ENCODE measurements at places on chromosomes 16 and 17.

GRCh38 chr16:20899071-20899470 lies 1.1 kb downstream of the DCUN1D3 start:
- DNase-seq = no peak

- DNase-seq = no peak
Observed at GRCh38 chr17:34527136-34527907, 52.1 kb upstream of the TMEM132E start.

GRCh38 chr17:28008513-28008912 lies 34.0 kb upstream of the NLK start:
- DNase-seq = no peak

DNA sequence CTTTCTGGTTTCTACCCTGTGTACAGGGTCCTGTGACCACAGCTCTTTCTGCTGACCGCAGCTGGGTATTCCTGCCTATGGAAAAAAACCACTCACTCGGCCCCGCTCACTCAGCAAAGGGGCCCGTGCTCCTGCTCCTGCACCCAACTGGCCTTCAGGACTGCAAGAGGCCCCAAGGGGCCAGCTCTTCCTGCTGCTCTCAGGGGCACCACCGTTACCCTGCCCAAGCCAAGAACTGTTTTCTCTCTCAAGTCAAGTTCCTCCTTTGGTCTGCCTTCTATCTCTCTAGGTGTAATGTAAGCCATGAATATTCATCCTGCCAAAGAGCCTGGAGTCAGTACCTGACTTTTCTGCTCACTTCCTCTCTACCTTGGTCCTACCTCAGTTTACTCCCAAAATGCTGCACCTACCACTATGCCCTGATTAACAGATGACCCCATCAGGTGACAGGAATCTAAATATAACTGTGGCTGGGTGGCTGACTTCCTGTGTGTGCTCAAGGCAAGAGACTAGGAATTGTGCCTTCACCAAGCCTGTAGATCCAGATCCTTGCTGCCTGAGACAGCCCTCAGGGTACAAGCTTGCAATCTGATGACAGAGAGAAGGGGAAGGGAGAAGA lies 20.4 kb upstream of the SCIMP start:
- DNase-seq = no peak

DNA sequence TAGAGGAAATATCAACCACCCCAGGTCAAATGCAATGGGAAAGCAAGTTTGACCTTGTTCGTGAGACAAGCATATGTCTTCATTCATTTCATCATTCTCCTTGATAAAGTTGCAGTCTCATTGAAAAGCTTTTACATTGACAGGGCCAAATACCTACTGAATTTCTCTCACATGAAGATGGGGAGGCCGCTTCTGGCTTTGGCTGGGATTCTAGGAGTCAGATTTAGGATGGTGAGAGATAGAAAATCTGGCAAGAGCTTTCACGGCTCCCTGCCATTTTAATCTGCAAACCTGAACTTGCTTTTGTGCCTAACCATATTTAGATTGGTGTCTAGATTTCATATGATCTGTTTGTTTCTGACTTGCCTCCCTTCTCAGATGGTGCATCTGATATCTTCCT lies 88.0 kb downstream of the TMEM100 start:
- DNase-seq = no peak

- no peak for DNase-seq
Observed at GRCh38 chr16:85435286-85435685, 177.8 kb upstream of the GSE1 start.

DNA sequence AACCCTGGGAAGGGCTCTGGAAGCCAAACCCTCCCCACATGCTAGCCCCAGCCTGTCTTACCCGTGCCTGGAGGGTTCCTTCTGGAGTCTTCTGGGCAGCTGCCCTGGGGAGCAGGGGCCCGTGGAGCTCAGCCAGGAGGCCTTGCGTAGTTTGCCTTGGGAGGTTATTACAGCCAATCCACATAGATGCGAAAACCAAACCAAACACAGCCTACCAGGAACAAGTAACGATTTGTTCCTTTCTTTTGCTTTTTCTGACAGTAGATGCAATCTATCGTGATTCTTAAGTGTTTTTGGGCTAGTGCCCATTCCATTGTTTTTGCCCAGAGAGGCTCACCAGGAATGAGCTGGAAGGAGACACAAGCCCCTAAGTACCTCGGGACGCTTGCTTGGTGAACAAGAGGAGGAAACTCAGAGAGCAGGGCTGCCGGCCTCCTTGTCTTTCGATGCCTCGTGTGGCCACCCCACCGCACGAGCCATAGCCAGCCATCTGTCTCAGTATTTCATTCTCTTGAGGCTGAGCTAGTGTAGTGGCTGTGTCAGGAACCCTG lies 102.7 kb upstream of the NOL11 start:
- no peak for DNase-seq

- DNase-seq = peak; percentile 63
Observed at GRCh38 chr17:32275060-32276042, 9.7 kb downstream of the RHBDL3 start.

- no peak for DNase-seq
Observed at GRCh38 chr16:4038448-4038847, 77.8 kb downstream of the ADCY9 start.

- no peak for DNase-seq
Observed at GRCh38 chr17:63335831-63336230, 110.3 kb downstream of the CYB561 start.

- no peak for DNase-seq
Observed at GRCh38 chr17:79549141-79549915, 61.5 kb downstream of the RBFOX3 start.

DNA sequence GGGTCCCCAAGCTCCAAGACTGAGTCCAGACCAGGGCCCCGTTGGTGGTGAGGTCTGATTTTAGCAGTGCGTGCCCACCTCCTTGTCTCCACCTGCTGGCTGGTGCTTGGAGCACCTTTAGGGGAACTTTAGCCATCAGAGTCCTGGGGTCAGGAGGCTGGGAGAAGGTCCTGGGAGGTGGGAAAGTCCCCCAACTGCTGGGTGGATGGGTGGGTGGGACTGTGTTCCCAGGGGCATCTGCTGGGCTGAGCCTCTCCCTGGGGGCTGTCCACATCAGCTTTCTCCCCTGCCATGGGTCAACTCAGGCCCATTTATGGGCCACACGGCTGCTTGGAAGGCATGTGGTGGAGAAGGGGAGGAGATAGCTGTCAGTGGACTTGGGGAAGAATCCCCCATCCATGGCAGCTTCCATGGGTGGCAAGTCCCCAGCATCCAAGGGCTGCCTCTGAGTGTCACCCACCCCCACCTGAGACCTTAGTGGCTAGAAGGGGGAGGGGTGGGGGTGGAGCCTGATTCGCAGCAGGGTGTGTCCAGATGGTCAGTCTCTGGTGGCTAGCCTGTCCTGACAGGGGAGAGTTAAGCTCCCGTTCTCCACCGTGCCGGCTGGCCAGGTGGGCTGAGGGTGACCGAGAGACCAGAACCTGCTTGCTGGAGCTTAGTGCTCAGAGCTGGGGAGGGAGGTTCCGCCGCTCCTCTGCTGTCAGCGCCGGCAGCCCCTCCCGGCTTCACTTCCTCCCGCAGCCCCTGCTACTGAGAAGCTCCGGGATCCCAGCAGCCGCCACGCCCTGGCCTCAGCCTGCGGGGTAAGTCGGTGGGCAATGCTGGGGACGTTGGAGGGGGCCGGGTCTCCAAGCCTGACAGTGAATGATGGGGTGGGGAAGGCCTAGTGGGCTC lies at the start of gene TRPV2:
Gene TRPV2, plus strand, starts transcription at position 541 of the 894 bp plus-strand sequence. CDS start 2,098 bp downstream, outside the sequence.
- DNase-seq = peak; percentile 65

DNA sequence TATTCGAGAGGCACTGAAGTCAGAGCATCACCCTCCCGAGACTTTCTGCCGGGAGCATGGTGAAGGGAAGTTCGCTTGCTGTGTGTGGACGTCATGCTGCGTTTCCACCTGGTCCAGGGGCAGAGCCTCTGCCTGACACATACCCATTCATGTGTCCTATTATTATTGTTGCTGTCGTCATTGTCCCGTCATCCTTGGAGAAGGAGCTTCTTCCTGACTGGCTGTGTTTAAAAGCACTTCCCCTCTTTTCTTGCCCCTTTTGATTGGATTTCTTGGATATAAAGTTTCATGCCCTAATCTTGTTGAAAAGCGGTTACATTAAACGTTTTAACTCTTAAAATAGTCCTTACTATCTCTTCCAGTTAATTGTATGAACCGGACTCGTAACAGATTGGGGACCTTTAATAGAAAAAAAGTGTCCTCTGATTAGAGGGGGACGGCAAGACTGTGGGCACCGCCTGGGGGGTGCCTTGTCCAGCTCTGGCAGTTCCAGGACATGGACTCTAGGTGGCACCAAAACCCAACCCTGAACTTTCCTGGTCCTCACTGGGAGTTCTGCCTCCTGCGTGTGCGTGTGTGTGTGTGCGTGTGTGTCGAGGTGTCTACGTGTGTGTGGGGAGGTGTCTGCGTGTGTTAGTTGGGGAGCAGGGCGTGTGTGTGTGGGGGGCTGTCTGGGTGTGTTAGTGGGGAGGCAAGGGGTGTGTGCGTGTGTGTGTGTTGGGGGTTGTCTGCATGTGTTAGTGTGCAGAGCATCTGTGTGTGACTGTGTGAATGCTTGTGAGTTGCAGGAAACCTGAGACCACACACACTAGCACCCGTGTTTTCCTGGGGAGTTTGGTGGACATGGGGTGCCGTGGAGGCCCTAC lies 133.3 kb upstream of the CIBAR2 start:
- peak; percentile 56 for DNase-seq

GRCh38 chr17:2070241-2071023 lies 15.5 kb downstream of the HIC1 start:
- DNase-seq = no peak

DNA sequence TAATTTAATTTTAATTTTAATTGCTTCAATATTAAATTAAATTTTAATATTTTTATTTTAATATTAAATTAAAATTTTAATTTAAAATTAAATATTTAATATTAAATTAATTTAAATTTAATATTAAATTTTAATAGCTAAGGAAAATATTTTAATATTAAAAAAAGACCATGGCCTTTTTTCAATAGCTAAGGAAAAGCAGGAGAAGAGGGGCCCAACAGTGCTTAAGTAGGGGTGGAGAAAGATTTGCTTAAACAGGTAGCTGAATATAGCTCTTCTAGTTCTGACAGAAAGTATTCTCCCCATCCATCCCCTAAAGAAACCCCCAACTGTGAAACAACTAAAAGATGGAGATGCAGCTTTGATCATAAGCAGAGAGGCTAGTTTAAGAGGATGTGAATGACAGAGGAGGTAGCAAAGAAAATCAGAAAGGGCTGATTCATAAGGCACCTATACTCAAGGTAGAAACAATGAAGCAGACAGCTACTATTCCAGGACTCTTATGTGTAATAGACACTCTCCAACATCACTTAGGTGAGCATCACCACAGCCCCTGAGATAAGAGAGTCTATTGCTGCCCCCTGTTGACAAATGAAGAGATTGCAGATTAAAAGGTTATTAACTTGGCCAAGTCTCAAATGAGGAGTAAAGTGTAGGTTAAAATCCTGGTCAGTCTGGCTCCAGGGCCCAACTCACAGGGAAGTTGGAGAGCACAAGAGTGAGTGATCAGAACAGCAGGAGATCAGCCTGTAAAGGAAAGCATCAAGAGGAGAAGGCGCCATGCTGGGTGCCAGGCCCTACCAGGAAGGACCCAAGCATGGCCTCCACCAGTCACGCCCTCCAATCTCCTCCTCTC lies 7.8 kb upstream of the RNASEK start:
- peak; percentile 86 for DNase-seq

DNA sequence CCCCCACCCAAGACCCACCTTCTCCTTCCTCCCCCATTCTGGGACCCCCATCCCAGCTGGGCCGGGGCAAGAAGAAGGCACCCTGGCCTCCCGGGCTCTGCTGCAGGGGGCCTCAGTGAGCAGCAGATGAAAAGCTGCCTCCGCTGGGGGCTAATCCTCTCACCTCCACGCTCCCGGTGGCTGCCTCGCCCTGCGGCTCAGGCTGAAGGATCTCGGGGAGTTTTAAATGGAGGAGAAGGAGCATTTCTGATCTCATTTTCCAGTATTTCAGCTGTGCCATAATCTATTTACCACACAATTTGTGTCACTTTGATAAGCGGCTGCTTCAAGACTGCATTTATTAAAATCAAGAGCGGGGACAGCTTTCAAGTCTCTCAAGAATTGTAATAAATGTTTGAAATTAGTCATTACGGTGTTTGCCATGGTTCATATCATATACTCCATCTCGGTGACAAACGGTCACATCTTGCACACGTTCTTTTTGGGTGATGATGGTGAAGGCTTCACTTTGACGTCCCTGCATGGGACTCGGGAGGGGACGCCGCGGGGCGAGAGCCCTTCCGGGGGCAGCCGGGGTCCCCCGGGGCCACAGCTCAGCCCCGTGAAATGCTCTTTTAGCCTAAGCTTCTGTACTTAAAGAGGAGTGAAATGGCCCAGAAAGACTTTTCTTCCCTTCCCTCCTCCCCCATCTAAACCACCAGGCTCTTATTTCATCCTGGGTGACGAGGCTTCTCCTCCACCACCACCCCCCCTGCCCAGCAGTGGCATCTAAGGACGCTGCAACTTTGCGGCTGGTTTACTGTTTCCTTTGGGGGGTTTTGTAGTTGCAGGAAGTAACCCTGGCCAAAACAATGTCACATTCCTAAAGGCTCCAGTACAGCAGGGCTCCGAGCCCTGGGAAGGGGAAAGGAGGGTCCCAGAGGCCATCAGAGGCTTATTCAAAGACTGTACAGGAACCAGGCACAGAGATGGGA lies 313.1 kb upstream of the TNRC6C start:
- DNase-seq = peak; percentile 53

DNA sequence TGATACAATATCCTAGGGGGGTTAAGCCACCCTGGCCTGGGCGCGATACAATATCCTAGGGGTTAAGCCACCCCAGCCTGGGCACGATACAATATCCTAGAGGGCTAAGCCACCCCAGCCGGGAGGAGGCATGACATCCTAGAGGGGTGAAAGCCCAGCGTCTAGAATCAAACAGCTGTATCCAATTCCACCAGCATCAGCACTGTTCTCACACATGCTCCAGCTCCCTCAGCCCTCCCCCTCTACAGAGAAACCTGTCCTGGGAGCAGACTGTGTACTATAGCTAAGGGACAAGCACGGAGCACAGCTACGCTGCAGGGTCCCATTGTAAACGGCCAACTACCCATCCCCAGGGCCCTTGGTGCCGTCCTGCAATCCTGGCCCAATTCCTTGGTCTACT lies 6.2 kb downstream of the GINS2 start:
- DNase-seq = no peak

GRCh38 chr16:18983565-18984434 lies at the start of gene TMC7:
TMC7 (plus strand) TSS chr16:18983934; CDS start chr16:18984064, 130 bp downstream.
- DNase-seq = no peak

DNA sequence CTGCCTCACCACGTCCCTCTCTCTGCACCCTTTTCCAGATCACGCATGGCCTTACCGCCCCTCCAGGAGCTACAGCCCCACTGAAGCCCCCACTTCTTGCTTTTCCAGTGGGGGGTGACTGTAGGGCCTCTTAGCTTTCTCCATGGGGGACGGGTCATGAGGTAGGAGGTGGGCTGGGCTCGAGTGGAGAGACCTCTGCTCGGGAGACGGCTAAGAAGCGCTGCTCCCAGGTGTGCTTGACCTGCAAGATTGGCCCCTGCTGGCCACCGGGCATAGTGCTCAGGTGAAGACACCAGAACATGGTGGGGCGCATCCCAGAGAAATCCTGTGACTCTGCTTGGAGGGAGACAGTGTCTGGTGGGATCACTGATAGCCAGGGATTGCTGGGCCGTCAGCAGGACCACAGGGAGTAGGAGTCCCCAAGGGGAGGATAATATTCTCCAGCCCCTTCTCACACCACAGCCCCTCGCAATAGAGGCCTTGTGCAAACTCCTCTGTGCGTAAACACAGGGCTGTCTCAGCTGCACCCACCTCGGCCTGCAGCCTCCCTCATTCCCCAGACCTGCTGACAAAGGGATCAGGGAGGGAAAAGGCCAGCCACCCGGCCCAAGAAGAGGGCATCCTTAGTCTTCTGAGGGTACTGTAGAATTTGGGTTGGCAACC lies 8.9 kb upstream of the GALK1 start:
- no peak for DNase-seq

GRCh38 chr16:492211-492875 lies 35.2 kb upstream of the CAPN15 start:
- no peak for DNase-seq
